ENCODE measurements at places on chromosomes 2 and 18.
A peak's percentile ranks its signal among the peaks of the same experiment; 100 is the strongest.

DNA sequence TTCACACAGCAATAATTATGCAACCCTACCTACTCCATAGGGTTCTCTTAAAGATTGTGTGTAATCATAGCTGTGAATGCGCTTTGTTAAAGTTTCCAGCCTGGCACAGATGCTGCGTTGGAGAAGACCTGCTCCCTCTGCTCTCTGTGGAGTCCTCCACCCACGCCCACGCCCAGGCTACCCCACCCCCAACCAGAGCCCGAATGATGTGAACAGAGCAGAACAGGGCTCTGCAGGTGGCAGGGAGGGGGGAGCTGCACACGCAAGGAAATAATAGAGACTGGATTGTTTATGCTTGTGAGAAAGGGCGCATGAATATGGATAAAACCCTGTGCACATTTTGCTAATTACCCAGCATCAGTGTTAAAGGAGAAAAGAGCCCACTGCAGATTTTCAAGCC is 447.5 kb downstream of the BCL11A start:
- DNase-seq: no peak

GRCh38 chr2:136214307-136215200 is 96.6 kb upstream of the CXCR4 start:
- no peak for DNase-seq

- no peak for DNase-seq
Observed at GRCh38 chr2:10075101-10075500, 5.1 kb downstream of the CYS1 start.

- no peak for DNase-seq
Observed at GRCh38 chr2:21072477-21073242, 28.8 kb upstream of the APOB start.

DNA sequence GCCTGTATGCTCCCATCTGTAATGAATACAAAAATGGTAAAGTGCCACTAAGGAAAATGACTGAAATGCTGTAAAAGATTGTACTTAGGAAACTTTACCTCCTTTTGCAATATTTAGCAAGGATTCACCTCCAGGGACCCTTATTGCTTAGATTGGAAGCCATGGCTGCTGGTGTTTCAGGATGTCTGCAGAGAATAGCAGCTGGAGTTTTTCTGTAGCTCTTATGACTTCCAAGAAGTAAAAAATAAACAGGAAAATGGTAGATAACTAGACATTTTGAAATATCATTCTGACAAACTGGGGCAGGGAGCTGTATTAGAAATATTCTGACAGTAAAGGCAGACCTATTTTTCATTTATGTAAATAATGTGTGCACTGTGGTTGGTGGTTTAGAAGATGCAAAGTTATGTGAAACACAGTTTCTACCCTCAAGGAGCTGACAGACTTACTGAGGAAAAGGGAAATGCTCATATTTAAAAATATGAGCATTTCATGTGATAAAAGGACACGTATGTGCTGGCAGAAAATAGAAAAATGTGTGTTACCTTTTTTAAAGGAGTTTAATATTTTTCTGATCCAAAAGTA is 224.9 kb upstream of the BOD1L2 start:
- peak; percentile 9 for DNase-seq

GRCh38 chr18:14945984-14946383 is 198.0 kb downstream of the ANKRD30B start:
- DNase-seq: no peak

GRCh38 chr2:43102366-43103092 is 123.9 kb downstream of the ZFP36L2 start:
- peak; percentile 77 for DNase-seq

- peak; percentile 14 for DNase-seq
Observed at GRCh38 chr2:217279140-217279539, 419.3 kb upstream of the TNP1 start.

GRCh38 chr2:25430556-25430955 is 88.8 kb upstream of the DNMT3A start:
- DNase-seq: no peak

- peak; percentile 16 for DNase-seq
Observed at GRCh38 chr2:42566837-42567321, 1.6 kb upstream of the MTA3 start.

DNA sequence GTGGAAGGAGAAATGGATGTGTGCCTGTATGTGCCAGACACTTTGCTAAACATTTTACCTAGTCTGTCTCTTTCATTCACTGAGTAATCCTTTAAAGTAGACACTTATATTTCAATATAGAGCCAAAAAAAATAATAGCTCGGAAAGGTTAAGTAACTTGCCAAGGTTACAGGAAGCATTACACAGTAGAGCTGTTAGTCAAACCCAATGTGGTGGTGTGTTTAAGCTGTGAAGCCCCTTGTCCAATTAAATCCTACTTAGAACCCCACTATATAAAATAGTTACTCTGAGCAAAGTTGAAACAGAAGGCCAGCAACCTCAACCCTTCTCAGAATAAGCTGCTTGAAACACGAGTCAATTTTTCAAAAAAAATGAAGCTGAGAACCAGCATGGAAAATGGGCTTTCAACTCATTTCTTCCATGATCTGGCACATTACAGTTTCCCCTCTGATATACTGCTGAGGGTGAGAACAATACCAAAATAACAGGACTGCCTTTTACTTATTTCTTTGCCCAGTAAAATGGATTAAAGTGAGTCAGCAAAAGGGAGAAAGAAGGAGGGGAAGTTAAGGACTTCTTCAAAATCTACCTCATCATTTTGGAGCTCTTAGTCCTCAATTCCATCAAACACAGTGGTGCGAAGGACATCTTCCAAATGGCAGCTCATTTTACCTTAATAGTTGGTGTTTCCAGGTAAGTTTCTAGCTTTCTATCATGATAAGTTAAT is 7.9 kb downstream of the RDH14 start:
- DNase-seq: peak; percentile 60

- no peak for DNase-seq
Observed at GRCh38 chr18:69358212-69358895, 42.3 kb upstream of the DOK6 start.

GRCh38 chr2:161991991-161992390 is 82.0 kb downstream of the DPP4 start:
- DNase-seq: no peak

GRCh38 chr2:9109871-9110270 is 96.7 kb upstream of the ASAP2 start:
- DNase-seq: no peak

- DNase-seq: peak; percentile 10
Observed at GRCh38 chr2:226893216-226893615, 57.4 kb downstream of the RHBDD1 start.

DNA sequence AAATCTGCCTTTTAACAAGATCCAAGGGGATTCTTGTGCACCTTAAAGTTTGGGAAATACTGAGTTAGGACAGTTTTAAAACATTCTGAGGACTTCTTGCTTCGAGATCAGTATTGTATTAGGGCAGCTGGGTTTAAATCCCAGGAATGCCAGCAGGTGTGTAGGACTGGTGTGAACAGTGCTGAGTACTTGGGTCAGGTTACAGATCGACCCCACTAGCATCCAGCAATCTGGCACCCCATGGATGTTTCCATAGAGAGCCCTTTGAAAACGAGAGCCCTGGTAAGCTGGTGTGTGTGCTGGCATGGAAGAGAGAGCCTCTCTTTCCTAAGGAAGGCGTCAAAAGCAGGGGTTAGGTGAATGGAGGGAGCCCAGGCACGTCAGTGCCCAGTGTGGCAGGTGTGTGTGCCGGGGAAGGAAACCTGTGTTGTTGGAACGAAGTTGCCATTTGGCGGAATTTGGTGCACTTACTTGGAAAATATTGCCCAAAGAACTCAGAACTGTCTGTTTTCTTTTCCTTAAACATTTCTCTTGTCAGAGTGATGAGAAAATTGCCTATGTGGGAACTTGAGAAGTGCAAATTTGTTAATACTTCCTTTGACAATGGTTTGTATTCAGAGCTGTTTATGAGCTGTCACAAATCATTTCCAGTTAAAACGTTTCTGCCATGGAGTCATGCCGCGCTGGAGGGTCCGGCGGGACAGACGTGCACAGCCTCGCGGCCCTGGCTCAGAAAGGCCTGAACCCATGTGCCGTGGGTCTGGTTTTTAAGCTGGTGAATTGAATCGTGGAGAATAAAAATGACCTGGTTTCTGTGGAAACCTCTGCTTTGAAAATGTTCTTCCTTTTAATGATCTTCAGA is 38.1 kb downstream of the LDLRAD4 start:
- no peak for DNase-seq

DNA sequence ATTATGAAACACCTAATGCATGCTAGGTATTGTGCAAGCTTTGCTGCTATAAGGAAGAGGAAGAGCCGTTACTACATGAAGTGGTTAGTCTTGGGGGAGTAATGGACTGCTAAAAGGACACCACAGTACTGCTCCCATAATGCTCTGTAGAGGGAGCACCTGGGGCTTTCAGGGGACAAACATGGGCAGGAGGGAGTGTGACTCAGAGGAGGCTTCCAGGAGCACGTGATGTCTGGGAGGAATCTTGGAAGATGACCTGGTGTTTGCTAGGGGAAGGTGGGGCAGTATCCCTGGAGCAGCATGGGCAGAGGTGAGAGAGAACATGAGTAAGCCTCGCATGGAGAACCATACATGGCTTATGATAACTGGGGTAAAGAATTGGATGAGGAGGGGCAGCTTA is 18.8 kb downstream of the MAPK4 start:
- DNase-seq: no peak

- DNase-seq: peak; percentile 87
Observed at GRCh38 chr2:54613794-54614257, 109.6 kb upstream of the EML6 start.

DNA sequence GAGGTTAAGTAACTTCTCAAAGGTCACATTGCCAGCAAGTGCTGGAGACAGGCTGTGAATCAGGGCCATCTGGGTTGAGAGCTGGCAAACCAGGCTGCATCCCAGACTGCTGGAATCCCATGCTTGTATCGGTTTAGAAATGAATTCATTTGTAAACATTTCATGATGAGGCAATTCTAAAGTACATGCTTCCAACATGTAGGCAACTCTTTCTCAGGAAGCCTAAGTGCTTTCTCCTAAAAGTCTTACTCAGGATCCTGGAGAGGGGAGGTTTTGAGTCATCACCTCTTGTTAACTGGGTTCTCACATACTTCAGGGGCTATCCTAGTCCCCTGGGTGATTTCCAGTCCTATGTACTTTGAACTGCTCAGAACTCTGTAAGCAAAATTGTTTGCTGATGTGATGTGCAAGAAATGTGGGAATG is 416.5 kb downstream of the MEIS1 start:
- DNase-seq: peak; percentile 74

DNA sequence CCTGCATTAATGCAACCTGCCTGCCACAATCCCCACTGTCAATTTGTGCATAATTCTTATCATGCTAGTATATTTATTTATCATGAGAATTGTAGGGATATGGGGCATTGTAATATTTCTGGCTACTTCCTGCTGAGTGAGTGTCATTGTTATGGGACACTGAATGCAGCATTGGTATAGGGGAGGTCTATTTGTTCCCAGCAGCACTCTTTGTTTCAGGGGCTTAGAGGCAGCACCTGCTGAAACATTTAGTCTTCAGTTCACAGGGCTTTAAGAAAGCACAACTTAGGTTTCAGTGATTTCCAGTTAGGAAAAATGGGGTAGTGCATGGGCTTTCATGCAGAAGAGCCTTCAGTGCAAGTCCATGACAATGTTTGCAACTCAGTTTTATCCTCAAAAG is 23.6 kb downstream of the SULT1C3 start:
- DNase-seq: no peak

GRCh38 chr18:59026831-59027410 is 112.8 kb upstream of the SEC11C start:
- DNase-seq: no peak

DNA sequence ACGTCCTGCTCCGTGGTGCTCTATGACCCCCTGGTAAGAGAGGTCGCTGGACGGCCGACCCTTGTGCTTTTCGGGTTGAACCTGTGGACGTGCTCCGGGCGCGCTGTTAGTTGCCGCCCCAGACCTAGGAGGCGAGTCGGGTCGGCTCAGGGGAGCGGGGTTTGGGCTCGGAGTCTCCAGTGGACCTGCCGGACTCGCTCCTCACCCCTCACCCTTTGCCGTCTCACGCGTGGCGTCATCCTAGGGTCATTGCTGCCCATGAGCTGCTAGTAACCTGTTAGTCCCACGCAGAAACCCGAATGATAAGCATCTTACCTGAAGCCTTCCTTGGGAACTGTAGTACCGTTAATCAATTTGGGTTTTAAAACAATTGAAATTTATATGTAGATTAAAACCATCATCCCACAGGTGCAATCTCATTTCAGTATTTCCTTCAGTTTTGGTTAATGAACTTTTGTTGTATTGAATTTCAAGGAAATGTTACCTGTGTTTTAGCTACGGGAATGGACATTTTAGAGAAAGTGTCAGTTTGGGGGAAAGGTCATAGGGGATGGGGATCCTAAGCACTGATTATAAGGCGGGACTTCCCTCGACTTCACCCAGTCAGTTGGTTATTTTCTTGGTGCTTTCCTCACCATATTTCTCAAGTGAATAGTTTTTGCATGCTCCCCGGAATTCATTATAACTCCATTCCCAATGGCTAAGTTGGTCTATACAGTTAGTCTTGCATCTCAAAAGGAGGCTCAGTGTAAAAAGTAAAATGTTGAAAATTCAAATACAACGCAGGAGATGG is 536 bp downstream of the ELP2 start:
- DNase-seq: peak; percentile 8

GRCh38 chr2:205880048-205880447 is 197.7 kb downstream of the NRP2 start:
- DNase-seq: no peak

GRCh38 chr18:69785466-69785865 is 162.2 kb downstream of the CD226 start:
- peak; percentile 48 for DNase-seq

- DNase-seq: no peak
Observed at GRCh38 chr18:61842146-61842545, 50.7 kb downstream of the RNF152 start.

DNA sequence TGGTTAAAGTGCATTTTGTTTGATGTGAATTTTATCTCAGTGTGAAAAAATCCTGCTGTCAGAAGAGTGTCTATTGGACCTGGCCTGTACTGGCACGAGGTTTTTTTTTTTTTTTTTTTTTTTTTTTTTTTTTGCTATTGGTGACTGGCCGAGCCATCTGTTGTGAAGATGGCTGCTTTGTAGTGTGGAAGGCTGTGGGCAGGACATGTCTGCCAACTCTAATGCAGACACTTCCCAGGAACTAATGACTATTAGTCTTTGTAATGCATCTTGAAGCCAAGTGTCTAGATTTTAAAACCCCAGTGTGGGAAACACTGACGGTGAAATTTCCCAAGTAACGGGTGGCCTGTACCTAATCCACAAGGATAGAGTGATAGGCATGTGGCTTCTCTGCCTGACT is 34.3 kb downstream of the ZAP70 start:
- no peak for DNase-seq

GRCh38 chr2:128754246-128754724 is 435.6 kb upstream of the HS6ST1 start:
- DNase-seq: peak; percentile 87

DNA sequence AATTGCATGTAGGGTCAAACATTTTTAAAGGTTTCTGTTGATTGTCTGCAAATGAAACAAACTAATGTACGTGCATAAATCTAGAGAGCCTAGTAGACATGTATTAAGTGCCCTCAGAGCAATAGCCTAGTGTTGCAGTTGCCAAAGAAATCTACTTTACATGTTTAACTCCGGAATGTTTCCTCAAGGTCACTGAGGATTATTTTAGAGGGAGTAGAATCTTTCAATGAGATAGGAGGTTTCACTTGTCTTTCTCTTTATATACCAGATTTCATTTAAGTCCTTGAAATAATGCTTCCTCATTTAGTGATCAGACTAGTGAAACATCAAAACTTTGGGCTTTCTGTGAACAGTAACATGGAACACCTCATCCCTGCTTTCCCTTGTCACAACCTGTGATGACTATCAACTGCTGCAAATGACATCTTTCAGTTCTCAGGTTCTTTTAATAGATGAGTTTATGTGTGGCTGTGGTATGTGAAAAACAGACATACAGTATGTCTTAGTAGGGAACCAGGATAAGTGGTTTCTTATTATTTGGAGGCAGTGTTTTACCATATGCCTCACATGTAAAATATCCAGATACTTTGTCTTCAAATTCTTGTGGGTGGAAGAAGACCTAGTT is 5.5 kb downstream of the UBE2E3 start:
- DNase-seq: no peak
